ENCODE measurements at places on chromosomes 12 and 14.
A peak's percentile ranks its signal among the peaks of the same experiment; 100 is the strongest.

DNA sequence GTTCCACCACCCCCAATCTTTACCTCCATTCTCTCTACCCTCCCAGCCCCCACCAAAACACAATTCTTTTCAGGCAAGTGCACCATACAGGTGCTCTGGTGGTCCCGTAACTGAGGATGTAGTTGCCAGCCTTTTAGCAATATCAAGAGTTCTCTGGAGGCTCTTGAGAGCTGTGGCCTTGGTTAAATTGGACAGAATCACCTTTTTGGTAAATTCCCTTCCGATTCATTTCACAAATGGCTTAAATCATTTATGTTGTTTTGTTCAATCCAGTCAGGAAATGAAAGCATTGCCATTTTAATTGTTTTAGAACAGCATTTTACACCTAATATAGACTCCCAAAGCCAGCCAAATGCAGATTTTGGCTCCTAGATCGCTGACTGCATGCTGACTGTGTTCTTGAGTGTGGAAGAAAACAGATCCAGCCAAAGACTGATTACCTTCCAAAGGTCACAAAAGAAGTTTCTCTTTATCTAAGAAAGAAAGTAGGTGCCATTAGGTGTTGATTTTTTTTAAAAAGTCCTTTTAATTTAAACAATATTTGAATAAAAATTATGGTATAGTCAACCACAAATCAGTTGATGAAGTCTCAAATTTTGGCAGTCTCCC is 25.6 kb downstream of the CRADD start:
- no peak for DNase-seq

DNA sequence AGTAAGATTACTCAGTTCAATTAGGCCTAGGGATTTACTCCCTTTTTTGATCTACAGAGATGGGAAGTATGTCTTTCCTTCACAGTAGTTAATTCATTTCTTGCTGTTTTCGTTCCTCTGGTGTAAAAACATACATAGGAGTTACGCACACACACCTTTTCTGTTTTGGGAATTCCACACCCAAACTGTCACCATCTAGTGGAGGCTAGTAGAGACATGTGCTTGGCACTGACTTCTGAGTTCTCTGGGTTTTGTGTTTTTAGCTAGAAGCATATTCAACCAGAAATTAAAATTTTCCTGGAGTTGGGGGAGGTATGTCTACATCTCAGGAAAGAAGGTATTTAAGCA is 1.4 kb downstream of the SUSD6 start:
- DNase-seq, result no peak

DNA sequence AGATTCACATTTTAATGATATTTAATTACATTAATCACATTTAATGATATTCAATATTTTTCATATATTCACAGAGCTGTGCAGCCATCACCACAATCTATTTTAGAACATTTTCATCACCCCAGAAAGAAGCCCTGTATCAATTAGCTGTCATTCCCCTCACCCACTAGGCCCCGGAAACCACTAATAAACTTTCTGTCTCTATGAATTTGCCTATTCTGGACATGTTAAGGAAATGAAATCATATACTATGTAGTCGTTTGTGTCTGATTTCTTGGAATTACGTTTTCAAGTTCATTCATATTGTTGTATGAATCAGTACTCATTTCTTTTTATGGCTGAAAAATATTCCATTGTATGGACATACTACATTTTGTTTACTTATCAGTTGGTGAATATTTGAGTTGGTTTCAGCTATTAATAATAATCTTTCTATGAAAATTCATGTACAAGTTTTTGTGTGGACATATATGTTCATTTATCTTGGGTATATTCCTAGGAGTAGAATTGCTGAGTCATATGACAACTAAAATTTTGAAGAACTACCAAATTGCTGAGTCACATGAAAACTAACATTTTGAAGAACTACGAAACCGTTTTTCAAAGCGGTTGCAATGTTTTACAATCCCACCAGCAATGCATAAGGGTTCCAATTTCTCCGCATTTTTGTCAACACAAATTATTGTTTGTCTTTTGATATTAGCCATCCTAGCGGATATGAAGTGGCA is 11.7 kb upstream of the OTOGL start:
- DNase-seq, result no peak

GRCh38 chr14:93715279-93715927 is 72.9 kb downstream of the PRIMA1 start:
- no peak for DNase-seq

GRCh38 chr12:115973066-115973465 is 304.4 kb downstream of the MED13L start:
- no peak for DNase-seq

- DNase-seq, result peak; percentile 3
These were observed 250.5 kb upstream of the FLRT2 start for GRCh38 chr14:85279407-85279806.

- no peak for DNase-seq
These were observed 132.4 kb downstream of the TPH2 start for GRCh38 chr12:72071030-72071429.

DNA sequence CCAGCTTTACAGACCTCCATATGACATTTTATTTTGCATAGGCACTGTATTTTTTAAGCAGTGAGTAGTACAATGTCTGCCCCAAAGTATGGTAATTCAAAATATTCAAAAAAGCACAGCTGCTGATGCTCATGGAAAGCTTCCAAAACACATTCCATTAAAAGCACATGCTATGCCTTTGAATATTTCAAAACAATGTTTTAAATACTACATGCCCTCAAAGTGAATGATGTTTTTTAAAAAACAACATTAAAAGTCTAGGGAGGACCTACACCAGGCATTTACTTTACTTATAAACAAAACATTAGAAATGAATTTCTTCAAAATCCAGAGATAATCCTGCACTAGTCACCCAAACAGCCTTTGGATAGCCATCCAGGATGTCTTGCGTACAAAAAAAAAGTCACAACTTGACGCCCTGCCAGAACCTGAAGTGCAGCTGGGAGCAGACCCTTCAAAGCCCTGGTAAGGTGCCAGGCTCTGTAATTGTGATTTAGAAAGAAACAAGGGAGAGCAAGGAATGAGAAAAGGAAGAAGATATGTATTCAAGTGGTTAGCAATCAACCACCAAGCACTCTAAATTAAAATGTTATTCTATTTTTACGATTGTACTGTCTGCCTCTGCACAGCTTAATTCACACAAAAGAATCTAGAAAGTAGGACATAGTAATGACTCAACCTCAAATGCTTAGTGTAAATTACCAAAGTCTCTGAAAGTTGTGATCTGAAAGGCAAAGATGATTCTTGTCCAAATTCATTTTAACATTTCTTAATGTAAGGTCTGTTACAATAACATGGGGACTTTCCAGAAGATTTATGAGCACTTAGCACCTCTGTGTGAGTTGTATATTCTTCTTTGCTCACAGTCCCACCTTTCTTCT is 31.9 kb downstream of the CEP83 start:
- DNase-seq, result peak; percentile 21

GRCh38 chr12:14257303-14257733 is 108.2 kb upstream of the ATF7IP start:
- no peak for DNase-seq

- DNase-seq, result no peak
These were observed 19.8 kb downstream of the OR5AU1 start for GRCh38 chr14:21136024-21136423.

DNA sequence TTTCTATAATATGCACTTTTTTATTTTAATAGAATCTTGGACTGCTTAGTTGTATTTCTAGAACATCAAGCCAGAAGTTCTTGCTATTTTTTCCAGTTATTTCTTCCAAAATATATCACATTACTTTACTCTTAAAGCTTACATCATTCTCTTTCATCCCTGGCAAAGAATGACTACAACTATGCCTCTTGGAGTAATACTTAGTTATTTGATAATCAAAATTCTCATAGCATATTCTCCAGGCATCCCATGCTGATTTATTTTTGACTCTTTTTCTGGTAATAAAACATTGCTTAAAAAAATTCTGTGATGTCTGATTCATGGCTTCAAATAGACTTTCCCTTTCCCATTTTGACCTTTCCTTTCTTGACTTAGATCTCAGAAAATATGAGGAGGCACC is 118.7 kb upstream of the TSPAN8 start:
- no peak for DNase-seq

GRCh38 chr12:116924558-116925453 is 14.1 kb downstream of the FBXW8 start:
- peak; percentile 72 for DNase-seq

DNA sequence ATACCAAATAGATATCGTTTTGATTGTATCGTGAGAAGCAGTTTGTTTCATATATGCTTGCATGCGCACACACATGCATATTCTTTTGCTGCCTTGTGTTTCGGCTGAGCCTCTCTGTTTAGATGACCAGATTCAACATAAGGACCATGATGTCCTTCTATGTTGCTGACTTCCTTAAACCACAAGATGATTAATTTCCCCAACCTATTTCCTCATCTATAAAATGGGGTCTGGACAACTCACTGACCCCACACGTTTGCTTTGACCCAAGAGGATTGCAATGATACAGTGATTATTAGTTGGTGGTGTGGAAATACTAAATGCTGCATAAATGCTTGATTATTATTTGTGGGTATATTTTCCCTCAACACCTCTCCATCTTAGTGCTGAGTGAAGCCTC is 16.8 kb upstream of the FOS start:
- no peak for DNase-seq

DNA sequence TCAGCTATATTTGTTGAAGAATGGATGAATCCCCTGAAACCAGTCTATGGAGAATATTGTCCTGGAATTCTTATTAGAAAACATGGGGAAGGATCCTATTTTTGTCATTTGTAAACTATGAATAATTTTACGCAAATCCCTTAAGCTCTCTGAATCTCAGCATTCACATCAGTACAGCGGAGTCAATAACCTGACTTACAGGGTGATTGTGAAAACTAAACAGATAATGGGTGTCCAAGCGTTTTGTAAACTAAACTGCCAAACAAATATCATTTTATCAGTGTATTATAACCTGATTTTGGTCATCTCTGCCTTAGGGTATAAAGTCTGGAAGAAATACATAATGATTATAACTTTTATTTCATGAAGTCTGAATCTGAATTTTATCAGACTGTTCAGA is 10.0 kb downstream of the ART4 start:
- no peak for DNase-seq

GRCh38 chr14:56137453-56137807 is 19.2 kb downstream of the PELI2 start:
- DNase-seq, result no peak

GRCh38 chr14:33979613-33980276 is 28.9 kb upstream of the EGLN3 start:
- no peak for DNase-seq

GRCh38 chr14:32203928-32204357 is 874 bp upstream of the RNU6-8 start:
- DNase-seq, result no peak

DNA sequence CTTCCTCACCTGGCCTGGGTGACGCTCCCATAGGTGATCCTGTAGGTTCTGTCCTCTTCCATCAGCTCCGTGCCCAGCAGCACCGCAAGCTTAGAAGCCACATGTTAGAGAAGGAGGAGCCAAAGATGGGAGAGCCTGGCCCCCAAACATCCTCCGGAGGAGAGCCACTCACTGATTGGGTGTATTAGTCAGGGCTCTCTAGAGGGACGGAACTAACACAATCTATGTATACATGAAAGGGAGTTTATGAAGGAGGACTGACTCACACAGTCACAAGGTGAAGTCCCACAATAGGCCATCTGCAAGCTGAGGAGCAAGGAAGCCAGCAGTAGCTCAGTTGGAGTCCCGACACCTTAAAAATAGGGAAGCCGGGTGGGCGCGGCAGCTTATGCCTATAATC is 1273.1 kb upstream of the TMEM132C start:
- no peak for DNase-seq

DNA sequence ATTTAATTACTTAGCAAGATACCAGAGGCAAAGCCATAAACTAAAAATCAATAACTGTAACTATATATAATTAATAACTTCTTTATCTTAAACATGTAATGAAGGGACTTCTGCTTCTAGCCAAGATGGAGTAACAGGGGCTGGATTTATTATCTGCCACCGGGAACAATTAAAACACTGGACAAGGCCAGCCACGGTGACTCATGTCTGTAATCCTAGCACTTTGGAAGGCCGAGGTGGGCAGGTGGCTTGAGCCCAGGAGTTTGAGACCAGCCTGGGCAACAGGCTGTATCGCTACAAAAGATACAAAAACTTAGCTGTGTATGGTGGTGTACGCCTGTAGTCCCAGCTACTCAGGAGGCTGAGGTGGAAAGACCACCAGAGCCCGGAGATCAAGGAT is 113.6 kb downstream of the TAOK3 start:
- DNase-seq, result no peak

GRCh38 chr12:24418157-24418556 is 468.7 kb upstream of the SOX5 start:
- no peak for DNase-seq

- DNase-seq, result no peak
These were observed 12.3 kb upstream of the DCD start for GRCh38 chr12:54660320-54660962.

DNA sequence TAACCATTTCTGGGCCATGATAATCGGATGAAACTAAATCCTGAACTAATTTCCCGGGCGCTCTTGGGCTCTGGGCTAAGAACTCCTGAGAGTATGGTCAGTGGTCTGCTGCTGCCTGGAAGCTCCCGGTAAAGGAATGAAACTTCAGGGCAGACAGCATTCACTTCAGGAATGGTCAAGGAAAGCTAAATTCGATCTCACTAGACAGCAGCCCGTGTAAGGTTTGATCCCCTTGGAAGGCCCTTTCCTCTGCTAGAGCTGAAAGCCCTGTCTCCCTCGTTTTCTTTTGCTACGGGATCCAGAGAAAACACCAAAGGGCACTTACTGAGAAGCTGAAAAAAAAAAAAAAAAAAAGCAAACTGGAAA is 680 bp downstream of the ASB8 start:
- DNase-seq, result no peak

DNA sequence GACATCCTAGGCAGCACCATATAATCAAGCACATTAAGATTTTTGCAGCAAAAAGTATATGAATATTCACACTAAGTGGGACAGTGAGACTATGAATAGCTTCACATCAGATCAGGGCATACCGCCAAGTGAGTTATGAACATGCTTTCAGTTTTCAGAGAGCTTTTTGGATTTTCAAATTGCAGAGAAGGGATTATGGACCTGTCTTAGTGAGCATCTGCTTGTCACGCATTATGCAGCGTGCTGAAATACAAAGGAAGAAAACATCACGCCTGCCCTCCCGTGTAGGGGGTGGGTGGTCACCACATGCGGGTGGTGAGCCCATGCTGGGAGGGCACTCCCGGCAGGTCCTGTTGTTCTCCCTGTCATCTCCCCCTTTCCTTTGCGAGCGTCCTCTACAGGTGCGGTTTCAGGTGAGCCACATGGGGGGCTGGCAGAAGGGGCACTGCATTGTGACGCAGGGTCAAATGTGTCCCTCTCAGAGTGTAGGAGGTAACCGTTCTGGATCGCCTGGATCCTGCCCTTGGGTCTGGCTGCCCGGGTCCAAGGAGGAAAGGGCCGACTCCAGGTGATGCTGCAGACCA is 42.6 kb downstream of the TRAF3 start:
- DNase-seq, result no peak

DNA sequence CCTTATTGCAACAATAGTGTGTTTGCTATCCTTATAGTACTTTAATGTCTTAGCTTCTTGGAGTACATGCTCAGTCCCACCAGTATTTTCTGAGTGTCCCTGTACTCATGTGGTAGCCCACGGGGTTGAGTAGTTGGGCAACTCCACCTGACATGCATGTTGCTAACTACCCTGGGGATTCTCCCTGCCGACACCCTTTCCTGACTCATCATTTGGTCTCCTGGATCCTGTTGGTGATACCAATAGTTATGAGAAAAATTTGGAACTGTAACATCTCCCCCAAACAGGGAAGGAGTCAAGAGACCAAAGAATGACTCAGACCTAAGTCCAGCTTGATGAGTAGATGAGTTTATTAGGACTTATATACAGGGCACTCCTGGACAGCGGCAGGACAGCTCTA is 101.6 kb downstream of the BRMS1L start:
- peak; percentile 27 for DNase-seq

All from NCI-H226 (cell line).